ENCODE measurements at places on chromosomes 4 and X.

DNA sequence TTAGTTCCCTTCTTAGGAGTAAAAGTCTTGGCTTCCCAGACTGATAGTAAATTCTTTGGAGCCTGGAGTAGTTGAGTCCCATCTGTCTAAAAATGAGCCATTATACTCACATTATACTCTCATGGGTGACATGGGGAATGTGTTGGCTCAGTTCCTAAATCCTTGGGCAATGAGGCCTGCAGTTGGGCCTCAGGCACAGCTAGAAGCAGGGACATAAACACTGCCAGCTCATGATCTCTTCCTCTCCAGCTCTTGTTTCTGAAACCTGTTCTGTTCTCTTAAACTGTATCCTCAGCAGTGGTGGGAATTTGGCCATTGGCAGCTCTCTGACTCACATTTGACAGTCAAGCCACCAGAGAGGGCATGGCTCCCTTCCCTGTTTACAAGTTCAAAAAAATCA is 212.5 kb downstream of the SPATA18 start:
- no peak for DNase-seq

- DNase-seq: no peak
Measured at GRCh38 chr4:32133141-32133540, 1413.0 kb downstream of the PCDH7 start.

- DNase-seq: no peak
Measured at GRCh38 chr4:80015407-80016189, 57.4 kb downstream of the ANTXR2 start.

DNA sequence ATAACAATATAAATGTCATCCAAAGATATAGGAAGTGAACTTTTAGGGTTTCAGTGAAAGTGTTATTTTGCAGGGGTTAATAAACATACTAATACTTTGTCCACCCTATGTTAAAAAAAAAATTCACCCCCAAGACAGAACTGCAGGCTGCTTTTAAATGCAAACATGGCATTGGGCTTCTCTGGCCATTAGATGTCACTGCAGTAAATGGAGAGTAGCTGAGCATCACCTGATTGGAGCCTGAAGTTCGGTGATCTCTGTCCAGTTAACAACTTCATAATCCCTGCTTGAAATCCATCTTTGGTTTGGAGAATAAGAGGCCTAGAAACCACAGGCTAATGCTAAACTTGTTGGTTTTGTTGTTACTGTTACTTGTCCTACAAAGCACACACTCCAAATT is 18.7 kb downstream of the SLC25A43 start:
- DNase-seq: no peak

DNA sequence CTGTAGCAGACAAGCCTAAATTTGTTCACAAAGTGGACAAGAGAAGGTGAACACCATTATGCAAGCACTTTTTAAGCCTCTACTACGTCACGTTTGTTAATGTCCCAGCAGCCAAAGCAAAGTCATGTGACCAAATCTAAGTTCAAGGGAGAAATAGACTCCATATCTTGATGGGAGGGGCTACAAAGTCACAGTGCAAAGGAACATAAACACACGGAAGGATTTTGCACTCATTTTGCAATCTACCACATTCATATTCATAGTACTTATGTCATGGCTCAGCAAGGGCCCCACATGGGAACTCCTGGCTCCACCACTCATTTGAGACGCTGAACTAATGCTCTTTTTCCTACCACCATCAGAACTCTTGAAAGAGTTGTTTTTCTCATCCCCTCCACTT is 139.0 kb upstream of the JADE1 start:
- no peak for DNase-seq

DNA sequence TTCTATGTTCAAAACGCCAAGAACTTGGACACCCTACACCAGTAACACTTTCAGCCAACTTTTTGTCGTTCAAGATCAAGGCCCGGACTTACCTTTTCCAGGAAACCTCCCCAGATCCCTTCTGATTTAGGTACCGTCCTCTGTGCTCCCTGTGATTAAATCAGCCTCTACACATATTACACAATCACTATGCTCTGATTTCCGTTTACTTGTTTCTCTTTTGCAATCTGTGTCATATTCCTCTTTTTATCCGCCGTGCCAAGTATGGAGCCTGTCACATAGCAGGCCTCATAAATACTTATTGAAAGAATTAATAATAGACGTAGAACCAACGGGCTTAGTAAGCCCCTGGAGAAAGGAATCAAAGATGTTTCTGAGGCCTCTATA is 722 bp upstream of the TMEM33 start:
- DNase-seq: no peak

GRCh38 chr4:53974561-53974960 is 89.8 kb downstream of the CHIC2 start:
- no peak for DNase-seq

DNA sequence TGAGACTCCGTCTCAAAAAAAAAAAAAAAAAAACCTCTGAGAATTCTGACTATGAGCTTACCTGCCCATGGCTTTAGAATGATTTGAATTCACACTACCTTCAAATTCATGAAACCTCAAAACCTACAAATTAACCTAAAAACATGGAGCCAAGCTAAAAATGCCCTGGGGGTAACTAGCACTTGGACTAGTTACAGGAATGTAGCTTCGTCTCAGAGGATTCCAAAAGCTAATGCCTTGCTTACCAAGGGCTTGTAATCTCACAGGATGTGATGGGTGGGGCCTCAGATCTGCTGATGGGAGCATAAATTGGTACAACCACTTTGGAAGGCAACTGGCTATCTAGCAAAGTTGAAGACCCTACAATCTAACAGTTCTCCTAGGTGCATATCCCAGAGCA is 79.4 kb upstream of the SPRY1 start:
- DNase-seq: no peak

GRCh38 chr4:20954541-20954940 is 254.3 kb downstream of the PACRGL start:
- no peak for DNase-seq

- DNase-seq: no peak
Measured at GRCh38 chr4:134320048-134320447, 118.5 kb upstream of the PABPC4L start.

GRCh38 chr4:141283563-141283962 is 62.9 kb downstream of the ZNF330 start:
- DNase-seq: no peak

DNA sequence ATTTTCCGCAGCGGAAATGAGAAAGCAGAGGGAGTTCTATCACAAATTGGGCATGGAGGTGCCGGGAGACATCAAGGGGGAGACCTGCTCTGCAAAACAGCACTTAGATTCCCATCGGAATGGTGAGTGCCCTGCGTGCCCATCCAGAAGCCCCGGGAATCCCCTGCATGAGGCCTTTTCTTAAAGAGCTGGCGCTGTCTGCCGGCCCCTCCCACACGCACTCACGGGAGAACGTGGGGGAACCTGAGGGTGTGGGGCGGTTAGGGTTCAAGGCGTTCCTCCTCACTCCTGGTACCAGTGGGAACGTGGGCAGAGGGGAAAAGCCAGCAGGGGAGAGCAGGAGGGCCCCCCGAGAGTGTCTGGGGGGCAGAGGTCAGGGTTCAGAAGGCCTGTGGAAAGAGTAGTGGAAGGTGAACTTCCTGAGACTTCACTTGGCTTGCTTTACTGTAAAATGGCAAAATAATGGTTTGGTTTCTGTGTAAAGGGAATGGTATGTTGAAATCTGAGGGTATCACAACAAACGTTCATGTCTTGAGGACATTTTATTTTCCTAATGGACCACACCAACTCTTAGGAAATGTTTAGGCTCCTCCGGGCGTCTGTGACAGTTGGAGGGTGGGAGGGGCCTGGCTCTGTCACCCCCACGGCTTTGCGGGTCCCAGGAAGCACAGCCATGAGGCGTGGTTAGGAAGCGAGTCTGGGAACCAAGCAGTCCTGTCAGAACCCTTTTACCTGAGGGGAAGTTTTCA is 38.0 kb downstream of the PCGF3 start:
- DNase-seq: no peak

GRCh38 chr4:143514497-143514896 is 995 bp downstream of the SMARCA5 start:
- no peak for DNase-seq

- DNase-seq: no peak
Measured at GRCh38 chr4:123662827-123663226, 266.2 kb downstream of the SPRY1 start.
